ENCODE measurements at places on chromosomes 2 and 18. TPM values are rescaled to one million over a fixed set of nuclear protein-coding genes. Genes with fewer than 3 reads are reported as not detected.
A peak's percentile ranks its signal among the peaks of the same experiment; 100 is the strongest.

TNFRSF11A gene
- total RNA-seq: 29.5 TPM

DNA sequence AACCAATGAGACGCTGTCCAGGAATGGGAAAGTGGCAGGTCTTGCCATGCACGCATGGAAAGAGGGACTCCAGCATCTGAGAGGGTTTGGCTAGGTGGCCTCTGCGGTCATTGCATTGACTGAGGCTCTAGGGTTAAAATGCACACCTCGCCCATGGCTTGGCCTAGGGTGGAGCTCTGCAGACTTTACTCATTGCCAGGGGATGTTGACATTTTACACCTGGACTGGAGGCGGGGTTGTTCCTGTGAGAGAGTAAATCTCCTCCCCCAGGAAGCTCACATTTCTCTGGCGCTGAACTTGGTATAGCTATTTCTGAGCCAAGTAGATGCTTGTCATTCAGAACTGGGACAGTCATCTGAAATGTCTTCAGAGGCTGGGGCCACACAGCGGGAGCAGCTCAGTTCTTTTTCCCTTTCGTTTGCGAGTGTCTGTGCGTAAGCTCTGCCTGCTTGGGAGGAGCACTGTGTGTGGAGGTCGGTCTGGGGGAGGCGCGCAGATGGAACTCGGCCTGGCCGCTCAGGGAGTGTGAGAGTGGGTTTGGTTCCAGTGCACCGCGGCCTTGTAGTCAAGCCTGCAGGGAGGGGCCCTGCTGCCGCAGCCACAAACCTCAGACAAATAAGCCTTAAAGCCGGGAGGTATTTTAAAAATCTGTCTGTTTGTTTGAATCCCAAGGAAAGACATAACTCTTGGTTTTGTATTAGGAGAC lies 76.5 kb downstream of the LPIN1 start:
- DNase-seq: peak; percentile 65

GRCh38 chr2:19649142-19649541 lies 252.6 kb downstream of the TTC32 start:
- DNase-seq: no peak

GRCh38 chr2:206790311-206790935 lies 25.0 kb downstream of the FASTKD2 start:
- DNase-seq: no peak

GRCh38 chr2:890791-891190 lies 59.9 kb upstream of the SNTG2 start:
- no peak for DNase-seq

DNA sequence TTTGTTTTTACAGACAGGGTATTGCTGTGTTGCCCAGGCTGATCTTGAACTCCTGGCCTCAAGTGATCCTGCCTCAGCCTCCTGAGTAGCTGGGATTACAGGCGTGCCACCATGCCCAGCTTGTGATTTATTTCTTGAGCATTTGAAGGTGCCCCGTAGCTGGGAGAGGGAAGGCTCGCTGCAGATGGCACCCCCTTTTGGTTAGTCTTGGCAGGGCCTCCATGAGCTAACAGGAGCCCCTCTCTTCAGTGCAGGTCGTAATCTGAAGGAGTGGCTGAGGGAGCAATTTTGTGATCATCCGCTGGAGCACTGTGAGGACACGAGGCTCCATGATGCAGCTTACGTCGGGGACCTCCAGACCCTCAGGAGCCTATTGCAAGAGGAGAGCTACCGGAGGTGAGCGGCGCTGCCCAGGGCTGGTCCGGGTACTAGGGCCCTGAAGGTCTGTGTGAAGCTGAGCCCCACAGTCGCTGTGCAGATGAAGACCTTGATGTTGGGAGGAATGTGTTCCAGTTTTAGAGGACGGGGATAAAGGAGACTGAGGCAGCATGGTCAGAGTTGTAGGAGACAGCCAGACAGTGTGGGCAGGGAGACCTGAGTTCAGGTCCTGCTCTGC lies 6.7 kb downstream of the ASB1 start:
- no peak for DNase-seq

NEU2 gene
- total RNA-seq: not detected

ATOH8 gene
- 7.4 TPM for total RNA-seq

- no peak for DNase-seq
Observed at GRCh38 chr2:68653034-68653433, 9.7 kb downstream of the PROKR1 start.

GRCh38 chr2:157329524-157329923 lies 3.9 kb upstream of the ERMN start:
- peak; percentile 66 for DNase-seq

DNA sequence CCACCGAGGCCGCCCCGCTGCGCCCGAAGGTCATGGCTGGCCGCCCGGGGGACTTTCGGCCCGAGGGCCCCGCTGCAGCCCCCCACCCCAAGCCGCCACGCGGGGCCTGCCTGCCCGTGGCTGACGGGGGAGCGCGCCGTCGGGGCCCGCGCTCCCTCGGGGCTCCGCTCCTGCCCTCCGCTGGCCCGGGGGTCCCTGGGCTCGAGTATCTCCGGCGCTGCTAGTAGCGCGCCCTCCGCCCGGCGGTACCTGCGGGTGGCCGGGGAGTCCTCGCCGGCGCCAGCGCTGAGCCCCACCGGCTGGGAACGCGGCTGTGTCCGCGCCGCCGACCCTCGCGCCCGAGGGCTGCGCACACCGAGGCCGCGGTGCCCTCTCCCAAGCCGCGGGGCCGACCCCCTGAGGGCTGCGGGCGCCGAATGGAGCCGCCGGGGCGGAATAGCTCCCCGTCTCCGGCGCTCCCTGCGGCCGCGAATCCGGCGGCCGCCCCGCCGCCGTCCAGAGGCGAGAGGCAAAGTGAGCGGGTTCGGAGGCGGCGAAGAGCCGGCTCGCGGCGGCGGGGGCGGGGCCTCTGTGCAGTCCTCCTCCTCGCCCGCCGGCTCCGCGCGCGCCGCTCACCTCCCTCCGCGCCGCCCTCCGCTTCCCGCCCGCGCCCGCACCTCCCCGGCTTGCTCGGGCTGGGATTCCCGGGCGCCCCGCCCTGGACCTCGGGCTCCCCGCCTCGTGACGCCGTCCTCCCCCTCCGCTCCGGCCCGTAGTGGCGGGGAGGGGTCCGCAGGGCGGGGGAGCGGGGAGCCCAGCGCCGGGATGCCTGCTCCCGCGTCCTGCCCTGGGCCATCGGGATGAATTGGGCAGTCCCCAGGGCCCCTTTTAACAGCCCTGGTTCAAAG lies at the start of gene KCNG3:
Gene KCNG3, minus strand, starts transcription at position 515 of the 887 bp plus-strand sequence. Its CDS starts 481 bp downstream, at position 34.
- DNase-seq: peak; percentile 84

GRCh38 chr2:127661949-127662510 lies 13.3 kb downstream of the LIMS2 start:
- DNase-seq: peak; percentile 10

GRCh38 chr2:105545730-105546627 lies 147.1 kb upstream of the FHL2 start:
- peak; percentile 76 for DNase-seq

SERPINB10 gene
- total RNA-seq: not detected

DNA sequence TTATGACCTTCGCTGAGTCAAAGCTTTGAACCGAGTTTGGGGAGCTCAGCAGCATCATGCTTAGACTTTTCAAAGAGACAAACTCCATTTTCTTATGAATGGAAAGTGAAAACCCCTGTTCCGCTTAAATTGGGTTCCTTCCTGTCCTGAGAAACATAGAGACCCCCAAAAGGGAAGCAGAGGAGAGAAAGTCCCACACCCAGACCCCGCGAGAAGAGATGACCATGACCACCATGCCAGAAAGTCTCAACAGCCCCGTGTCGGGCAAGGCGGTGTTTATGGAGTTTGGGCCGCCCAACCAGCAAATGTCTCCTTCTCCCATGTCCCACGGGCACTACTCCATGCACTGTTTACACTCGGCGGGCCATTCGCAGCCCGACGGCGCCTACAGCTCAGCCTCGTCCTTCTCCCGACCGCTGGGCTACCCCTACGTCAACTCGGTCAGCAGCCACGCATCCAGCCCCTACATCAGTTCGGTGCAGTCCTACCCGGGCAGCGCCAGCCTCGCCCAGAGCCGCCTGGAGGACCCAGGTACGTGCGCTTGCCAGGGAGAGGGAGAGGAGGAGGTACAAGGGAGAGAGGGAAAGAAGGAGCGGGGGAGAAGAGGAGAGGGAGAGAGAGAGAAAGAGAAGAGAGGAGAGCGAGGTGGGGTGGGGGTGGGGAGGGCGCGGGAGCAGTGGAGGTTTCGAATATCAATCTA lies at the start of gene DLX1:
Gene DLX1, plus strand, starts transcription at position 48 of the 700 bp plus-strand sequence. Its CDS starts 171 bp downstream, at position 219.
- DNase-seq: no peak

GRCh38 chr18:51946946-51947345 lies 393.1 kb upstream of the DCC start:
- no peak for DNase-seq

STK25 gene
- 427 TPM for total RNA-seq

EVA1A gene
- not detected for total RNA-seq

- no peak for DNase-seq
Observed at GRCh38 chr2:241730671-241731293, 3.6 kb upstream of the D2HGDH start.

GRCh38 chr18:66621816-66622576 lies 18.1 kb upstream of the CDH19 start:
- no peak for DNase-seq

DNA sequence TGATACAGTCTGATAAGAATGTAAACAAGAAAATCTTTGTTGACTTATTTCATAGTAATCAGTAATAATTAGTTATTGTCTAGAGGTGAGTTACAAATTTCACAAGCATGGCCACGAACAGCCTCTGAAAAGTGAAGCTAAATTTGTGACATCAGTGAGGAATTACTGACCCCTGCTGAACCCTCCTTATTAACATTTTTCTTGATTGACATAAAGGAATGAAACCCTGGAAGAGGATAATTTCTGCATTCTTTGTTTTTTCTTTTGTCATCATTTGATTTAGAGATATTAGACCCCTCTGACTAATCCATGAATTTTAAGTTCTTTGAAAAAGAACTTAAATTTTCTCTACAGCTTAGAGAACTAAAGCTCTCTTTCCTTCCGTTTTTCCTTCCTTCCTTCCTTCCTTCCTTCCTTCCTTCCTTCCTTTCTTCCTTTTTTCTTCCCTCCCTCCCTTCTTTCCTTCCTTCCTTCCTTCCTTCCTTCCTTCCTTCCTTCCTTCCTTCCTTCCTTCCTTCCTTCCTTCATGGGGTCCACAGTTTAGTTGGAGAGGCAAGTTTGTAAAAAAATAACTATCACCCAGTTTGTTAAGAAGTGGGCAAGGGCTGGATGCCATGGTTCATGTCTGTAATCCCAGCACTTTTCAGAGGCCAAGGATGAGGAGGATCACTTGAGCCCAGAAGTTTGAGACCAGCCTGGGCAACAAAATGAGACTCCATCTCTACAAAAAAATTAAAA lies 387.0 kb downstream of the MTX2 start:
- DNase-seq: no peak

DNA sequence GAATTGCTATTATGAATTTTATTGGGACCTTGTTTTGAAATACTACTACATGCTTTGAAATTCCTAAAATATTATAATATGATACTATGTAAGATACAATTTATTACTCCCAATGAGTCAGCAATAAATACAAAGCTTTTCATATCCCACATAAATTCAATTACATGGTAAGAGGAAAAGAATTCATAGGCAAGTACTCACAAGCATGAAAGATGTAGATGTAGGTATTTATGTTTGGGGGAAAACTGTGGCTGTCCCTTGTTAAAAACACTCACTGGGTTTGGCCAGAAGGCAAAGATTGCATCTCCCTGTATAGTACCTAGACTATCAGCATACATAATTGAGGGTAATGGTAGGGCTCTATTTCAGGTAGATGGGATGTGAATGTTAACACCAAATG lies 90.4 kb downstream of the MBD2 start:
- DNase-seq: no peak

GRCh38 chr2:217713395-217714286 lies 289.2 kb downstream of the TNS1 start:
- DNase-seq: peak; percentile 75

DNA sequence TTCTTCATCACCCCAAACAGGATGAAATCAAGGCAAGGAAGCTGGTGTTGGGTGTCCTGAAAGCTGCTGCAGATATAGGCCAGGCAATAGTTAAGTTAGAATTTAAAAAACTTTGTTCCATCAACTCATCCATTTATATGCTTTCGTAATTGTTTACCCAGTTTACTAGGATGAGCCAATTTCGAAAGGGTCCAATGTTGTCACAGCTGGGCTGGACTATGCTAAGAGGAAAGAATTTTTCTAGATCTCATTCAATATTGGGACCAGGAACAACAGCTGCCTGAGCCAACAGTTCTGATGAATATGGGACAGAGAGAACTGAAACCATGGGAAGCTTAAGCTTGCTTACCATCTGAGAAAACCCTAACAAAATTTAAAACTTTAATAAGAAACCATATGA lies 21.6 kb upstream of the SP3 start:
- DNase-seq: peak; percentile 20

GRCh38 chr2:118443596-118443995 lies 355.3 kb downstream of the INSIG2 start:
- no peak for DNase-seq

Measured in transverse colon (tissue), 4 donors.